T follicular helper cell (primary cell): ENCODE measurements at places on chromosomes 4 and X.

GRCh38 chr4:132683957-132684356 lies 465.1 kb upstream of the PCDH10 start:
- no peak for DNase-seq

- no peak for DNase-seq
Observed at GRCh38 chr4:61200187-61200915, at the start of gene ADGRL3. ADGRL3 (plus strand) TSS chr4:61200326.

DNA sequence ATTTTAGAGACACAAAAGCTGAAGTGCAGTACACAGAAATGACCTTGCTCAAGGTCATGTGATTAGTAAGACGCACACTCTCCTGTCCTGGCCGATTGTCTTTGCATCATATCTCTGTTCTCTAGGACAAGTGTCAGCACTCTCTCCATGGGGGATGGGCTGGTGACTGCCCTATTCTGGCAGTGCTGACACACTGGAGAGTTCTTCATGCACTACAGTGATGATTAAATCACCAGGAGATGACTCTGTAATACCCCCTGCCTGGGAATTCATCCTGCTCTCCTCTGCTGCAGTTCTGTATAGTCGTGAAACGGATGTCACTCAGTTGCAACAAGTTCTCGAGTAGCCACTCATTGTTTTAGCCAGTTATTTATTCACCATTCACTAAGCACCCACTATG lies 5.3 kb upstream of the SHISA3 start:
- DNase-seq, result no peak

GRCh38 chr4:43843501-43843900 lies 605.1 kb downstream of the KCTD8 start:
- DNase-seq, result no peak

DNA sequence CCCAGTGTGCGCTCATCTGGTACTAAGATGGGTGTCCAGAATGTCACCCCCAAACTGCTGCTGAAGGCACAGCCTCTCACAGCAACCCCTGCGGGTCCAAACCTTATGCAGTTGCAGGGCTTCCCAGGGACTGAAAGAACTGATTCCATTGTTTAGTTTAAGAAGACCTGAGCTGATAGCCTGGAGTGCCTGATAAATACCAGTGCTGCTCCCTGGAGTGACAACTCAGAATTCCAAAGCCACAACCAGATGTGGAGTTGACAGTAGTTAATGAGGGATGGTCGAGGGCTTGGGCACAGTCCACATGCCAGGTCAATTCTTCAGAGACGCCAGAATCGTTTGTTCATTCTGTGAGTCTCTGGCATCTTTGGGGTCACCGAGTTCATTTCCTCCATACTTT lies 71.2 kb downstream of the LNX1 start:
- DNase-seq, result no peak

- DNase-seq, result no peak
Observed at GRCh38 chr4:184757810-184758209, 23.9 kb upstream of the CENPU start.

GRCh38 chr4:118915468-118915867 lies 26.8 kb downstream of the SYNPO2 start:
- no peak for DNase-seq
